ENCODE measurements at places on chromosomes 4 and X.
A peak's percentile ranks its signal among the peaks of the same experiment; 100 is the strongest.

- DNase-seq = no peak
Measured at GRCh38 chr4:72604324-72604723, 35.3 kb upstream of the ADAMTS3 start.

- no peak for DNase-seq
Measured at GRCh38 chrX:71537743-71538142, 4.8 kb downstream of the OGT start.

- no peak for DNase-seq
Measured at GRCh38 chr4:138899999-138900398, 115.6 kb upstream of the NOCT start.

GRCh38 chrX:17597836-17598439, 139.4 kb upstream of the SCML1 start:
- DNase-seq = no peak

GRCh38 chr4:111267786-111268185, 644.9 kb upstream of the PITX2 start:
- DNase-seq = no peak

GRCh38 chrX:120428309-120428708, 40.8 kb downstream of the LAMP2 start:
- DNase-seq = no peak

GRCh38 chr4:113365377-113365776, 315.9 kb downstream of the ANK2 start:
- DNase-seq = no peak

DNA sequence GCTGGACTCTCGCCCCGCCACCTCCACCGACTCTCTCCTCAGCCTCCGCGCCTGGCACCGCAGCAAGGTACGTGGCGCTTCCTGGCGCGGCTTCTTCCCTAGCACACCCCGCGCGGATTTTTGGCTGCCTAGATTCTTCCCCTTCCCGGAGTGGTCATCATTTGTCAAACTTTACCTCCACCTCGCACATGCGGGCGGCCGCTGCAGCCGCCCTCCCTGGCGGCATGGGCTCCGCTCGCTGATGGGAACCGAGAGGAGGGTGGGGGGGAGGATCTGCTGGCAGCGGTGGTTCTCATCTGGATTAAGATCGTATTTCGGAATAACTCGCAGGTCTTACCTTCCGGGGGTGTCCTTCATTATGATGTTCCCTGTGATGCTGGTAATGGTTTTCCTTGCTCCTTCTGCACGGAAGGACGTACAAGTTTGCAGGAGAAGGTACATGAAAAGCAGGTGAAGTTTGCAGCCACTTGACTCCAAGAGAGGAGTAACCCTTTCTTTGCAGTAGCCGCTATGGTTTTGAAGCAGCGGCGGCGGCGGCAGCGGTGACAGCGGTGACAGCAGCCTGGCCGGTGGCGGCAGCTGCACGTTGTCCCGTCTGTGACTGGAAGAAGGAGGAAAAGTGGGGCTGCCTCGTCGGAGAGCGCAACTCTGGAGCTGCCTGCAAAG, 2183.9 kb upstream of the TENM3 start:
- no peak for DNase-seq

- DNase-seq = no peak
Measured at GRCh38 chr4:176123710-176124407, 58.2 kb downstream of the WDR17 start.

DNA sequence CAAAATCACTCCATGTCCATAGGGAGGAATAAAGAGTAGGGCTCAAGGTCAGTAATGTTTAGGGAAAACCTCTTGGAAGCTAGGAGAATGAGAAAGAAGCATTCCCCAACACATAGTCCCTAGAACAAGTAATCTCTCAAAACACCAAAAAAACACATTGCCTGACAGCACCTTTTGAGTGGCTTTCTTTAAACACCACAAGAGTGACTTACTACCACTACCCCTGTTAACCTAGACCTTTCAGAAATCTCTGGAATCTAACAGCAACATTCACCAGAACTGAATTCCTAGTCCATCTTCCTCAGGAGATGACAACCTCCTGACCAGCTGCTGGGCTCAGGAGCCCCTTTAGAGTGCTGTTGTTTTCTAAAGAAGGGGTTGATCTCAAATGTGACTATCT, 142.2 kb downstream of the SOWAHB start:
- DNase-seq = no peak

DNA sequence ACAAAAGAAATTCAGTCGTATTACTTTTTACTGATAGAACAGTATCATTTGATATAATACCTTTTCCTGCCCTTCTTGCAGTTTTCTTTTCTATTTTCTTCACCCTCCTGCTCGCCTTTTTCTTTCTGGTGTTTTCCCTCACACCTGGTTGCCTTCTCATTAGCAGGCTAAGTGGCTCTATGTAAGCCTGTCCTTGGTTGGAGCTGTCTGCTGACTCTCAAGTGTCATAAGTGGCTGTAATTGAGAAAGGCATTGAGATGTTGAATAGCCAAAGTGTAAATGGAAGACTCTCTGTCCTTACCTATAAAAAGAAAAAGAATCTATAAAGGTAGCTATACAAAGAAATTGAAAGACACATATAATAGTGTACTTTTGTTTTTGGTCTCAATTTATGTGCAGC, 180.7 kb downstream of the ADGRL3 start:
- DNase-seq = no peak

- no peak for DNase-seq
Measured at GRCh38 chr4:158523990-158524535, 2.4 kb downstream of the RXFP1 start.

DNA sequence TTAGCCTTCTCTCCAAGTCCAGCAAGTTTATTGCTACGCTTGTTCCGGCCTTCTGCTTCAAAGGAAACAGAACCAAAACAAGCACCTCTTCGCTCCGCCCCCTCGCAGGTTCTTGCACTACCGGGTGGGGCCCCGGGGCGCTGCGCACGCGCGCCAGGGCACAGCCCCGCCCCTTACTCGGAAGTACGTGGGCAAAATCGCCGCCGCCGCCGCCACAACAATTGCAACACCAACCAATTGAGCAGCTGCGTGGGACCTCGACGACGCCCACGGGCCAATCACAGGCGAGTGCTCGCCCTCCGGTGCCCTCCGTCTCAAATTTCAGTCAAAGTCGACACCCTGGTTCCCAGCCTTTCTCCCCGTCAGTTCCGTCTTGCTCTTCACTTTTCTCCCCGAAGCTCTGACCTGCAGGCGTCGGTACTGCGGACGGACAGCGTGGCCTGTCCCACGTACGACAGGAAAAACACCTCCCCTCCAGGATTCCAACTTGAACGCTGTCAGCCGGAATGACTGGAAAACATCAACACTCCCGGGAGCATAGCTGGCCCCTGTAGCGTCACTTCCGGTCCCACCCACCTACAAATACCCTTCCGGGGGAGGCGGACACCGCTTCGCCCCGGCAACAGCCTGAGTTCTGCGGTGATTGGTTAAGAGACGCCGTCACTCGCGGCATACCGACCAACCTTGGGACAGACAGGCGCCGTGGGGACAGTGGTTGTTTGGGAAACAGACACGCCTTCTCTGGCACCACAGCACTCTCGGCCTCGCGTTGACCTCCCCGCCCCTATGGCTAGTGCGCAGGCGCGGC, 624 bp upstream of the OTUD5 start:
- DNase-seq = peak; percentile 98

DNA sequence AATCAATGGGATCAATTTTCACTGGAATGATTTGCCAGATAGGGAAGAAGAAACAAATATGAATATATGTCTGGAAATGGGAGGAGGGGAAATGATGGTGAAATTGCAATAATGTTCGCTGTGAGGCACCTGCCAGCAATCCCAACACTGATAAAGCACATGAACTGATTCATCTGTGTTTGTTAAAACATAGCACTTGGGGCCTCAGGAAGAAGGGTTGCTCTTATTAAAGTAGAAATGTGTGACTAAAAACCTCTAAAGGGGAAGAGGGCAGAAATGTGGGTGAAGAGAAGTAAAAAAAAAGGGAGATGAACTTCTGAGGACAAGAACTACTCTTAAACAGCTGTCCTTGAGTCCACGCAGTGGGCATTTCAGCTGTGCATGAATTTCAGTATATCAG, 101.4 kb downstream of the C4orf51 start:
- no peak for DNase-seq

DNA sequence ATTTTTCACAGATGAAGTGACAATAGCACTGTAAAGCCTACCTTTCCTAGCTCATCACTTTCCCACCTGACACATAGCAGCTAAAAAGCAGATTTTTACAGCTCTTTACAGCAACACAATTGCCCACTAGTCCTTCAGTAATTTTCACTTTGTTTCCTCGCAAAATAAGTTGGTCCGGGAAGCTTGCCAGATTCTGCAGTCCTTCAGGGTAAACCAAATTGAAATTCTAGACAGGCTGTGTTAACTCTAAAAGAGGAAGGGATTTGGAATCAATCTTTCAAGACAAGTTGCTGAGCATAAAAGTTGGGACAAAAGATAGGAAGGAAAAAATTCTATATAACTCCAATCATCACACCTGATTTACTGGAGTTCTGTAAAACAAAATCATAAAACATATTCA, 8.7 kb downstream of the C1QTNF7 start:
- no peak for DNase-seq

GRCh38 chr4:41541687-41542094, 3.7 kb downstream of the LIMCH1 start:
- DNase-seq = peak; percentile 77

DNA sequence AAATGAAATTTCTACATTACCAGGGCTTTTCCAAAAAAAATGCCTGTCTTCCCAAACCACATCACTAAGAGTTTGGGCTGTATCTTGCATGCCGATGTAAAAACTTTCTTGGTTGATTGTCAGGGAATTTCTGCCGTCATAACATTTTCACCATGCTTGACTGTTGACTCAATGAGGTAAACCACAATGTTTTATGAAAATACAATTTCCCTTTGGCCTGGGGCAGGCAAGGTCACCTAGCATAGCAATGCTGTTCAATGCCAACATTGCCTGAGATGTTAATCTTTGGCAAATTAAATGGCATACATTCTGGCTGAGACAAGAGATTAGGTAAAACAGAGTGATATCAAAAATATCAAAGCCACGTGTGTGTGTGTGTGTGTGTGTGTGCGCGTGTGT, 137.1 kb upstream of the TBL1X start:
- no peak for DNase-seq

DNA sequence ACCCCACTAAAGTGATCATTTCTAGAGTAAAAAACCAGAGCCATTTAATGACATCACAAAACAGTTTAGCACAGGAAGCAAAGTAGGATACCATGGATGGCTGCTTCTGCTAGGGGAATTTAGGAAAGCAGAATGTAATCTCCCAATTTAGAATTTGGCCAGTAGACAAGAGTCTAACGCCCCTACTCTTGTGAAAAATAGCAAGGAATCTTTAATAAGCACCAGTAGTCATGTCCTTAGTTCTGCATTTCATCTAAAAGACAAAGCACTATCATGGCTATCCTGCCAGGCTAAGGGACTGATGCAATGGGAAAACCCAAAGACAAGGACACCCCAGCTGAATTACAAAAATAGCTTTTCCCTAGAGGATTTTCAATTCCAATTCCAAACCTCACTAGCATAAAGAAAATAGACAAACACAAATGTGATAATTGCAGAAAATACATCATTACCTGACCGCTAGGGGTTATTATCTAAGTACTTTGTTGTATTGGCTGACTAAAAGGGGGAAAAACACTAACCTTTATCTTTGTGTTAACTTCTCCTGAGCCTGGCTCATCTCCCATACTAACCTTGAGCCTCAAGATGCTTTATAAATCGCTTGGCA, 2.6 kb upstream of the AMMECR1 start:
- DNase-seq = no peak

DNA sequence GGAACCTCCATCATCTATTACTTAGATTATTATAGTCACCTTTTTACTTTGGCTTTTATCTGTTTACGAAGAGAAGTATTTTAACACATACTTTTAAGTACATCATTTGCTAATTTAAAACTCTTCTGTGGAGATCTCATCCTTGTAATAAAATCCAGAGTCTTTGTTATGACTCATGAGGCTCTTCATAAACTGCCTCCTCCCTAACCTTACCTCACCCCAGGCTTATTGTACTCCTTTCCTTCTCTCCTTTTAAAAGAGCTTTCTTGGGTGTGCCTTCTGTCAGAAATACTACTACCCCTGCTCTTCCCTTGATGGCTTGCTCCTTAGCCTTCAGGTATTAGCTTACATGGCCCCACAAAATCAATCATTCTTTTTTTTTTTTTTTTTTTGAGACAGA, 6.6 kb downstream of the ARL9 start:
- no peak for DNase-seq

- no peak for DNase-seq
Measured at GRCh38 chr4:183674153-183674552, 15.1 kb downstream of the TRAPPC11 start.

DNA sequence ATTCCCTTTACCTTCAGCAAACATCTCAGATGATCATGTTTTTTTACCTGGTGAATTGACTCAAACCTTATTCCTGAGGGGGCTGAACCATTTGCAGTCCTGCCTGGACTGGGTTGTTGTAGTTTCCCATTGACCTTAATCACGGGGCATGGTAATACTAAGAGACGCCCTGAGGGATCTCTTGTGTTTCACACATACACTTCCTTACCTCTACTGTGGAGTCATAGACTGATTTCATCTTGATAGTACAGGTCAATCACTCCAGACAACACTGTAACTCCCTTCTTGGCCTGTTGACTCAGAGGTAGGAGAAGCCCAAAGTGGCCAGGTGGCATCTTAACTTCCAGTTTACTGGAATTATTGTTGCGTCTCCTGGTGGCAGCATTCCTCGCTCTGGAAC, 1064.0 kb upstream of the PCDH10 start:
- DNase-seq = no peak

GRCh38 chr4:84325625-84326024, 173.5 kb downstream of the NKX6-1 start:
- no peak for DNase-seq

GRCh38 chr4:142913461-142914030, 67.4 kb upstream of the INPP4B start:
- DNase-seq = no peak

GRCh38 chr4:24322995-24323394, 261.4 kb downstream of the DHX15 start:
- DNase-seq = no peak

DNA sequence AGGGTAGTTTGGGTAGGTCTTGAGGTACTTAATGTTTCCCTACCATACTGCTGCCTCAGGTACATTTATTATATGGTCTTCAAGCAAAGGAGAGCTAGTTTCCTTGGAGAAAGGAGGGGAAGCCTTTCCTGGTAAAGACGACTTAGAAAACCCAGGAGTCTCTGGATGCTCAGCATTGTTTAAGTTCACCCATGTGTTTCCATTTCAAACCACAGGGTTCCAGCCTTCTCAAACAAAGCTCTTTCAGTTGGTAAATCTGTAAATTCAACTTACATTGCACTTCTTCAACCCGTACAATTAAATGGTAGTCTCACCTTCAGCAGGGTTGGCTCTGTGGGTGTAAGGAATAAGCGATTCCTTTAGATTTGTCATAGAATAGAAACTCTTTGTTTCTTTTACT, 111.9 kb upstream of the UNC5C start:
- DNase-seq = no peak

- DNase-seq = no peak
Measured at GRCh38 chr4:45294464-45294863, 568.1 kb upstream of the GNPDA2 start.

GRCh38 chr4:39056023-39056422, 6.0 kb upstream of the KLHL5 start:
- no peak for DNase-seq

All from skin of body (tissue), 3 donors.